ENCODE measurements at places on chromosomes 2 and 18.

- DNase-seq: no peak
Observed at GRCh38 chr2:212770240-212770639, 231.6 kb upstream of the ERBB4 start.

DNA sequence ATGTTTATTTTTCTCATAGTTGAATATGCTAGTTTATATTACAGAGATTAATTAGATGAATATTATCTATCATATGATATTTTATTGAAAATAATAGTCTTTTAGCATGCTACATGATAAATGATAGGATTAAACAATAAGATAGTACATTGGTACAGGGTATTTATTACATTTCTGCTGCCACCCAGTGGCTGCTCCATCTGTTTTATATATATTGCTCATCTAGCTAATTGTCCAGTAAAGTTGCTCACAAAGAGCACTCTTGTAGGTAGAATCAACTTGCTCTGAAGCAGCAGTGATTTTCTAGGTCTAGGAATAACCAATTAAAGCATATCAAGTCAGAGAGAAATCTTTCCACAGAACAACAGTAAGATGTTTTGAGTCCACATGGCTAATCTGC, 183.3 kb downstream of the ASXL3 start:
- no peak for DNase-seq

DNA sequence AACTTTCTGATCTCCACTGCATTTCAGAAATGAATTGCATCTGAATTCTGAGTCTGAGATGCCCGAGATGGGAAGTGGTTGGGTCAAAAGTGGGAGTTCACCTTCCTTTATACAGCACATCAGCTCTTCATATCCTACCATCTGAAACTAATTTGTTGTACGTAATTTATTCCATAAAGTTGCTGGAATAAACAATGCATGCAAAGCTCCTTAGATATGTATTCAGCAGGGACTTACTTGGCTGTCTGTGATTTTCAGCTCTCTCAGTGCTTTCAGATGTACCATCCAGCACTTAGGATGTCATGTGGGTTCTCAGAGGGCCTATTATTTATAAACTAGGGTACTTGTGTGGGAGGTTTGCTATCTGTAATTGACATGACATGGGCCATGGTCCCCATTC, 46.9 kb upstream of the EFEMP1 start:
- DNase-seq: no peak

GRCh38 chr2:187150670-187151069, 297.4 kb downstream of the CALCRL start:
- no peak for DNase-seq

- no peak for DNase-seq
Observed at GRCh38 chr2:233338046-233338445, 16.2 kb upstream of the DGKD start.

GRCh38 chr2:166127217-166128155, at the start of gene SCN1A:
Gene SCN1A, minus strand, starts transcription at chr2:166128020. Its CDS starts 54,399 bp downstream, at chr2:166073621.
- DNase-seq: no peak

- DNase-seq: no peak
Observed at GRCh38 chr2:127128445-127128904, 21.5 kb upstream of the BIN1 start.

GRCh38 chr2:18566145-18566769, 5.8 kb upstream of the RDH14 start:
- DNase-seq: no peak

- no peak for DNase-seq
Observed at GRCh38 chr2:144211065-144211464, 308.9 kb downstream of the ZEB2 start.

DNA sequence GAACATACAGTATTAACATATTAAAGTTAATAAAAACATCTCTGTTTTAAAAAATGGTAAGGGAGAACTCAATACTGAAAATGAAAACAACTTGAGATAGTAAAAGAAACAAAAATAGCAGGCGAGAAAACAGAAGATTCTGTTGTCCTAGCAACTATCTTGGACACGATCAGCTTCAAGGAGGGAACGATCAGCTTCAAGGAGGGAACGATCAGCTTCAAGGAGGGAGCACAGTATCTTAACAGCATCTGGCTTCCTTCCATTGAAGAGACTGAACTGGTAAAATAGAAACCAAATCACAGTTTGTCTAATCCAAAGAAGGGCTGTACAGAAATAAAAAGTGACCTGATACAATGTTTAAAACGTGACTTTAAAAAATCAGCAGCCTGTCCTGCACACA, 51.8 kb downstream of the NDUFA10 start:
- no peak for DNase-seq

Data from stimulated activated CD4-positive, alpha-beta T cell treated with anti-CD3 and anti-CD28 coated beads, Interleukin-1b, Interleukin-23, amount 100 ng/mL, for 24 hours (primary cell).